ENCODE measurements at places on chromosomes 7 and 10. TPM values are rescaled to one million over a fixed set of nuclear protein-coding genes. Genes with fewer than 3 reads are reported as not detected.

The PROSER2 gene
- total RNA-seq, result 34.3 TPM

The CUBN gene
- 0.25 TPM for total RNA-seq

The AZGP1 gene
- total RNA-seq, result not detected

The TMEM140 gene
- 1.7 TPM for total RNA-seq

The SLC29A3 gene
- total RNA-seq, result 15.7 TPM

The TLX1 gene
- total RNA-seq, result not detected

The OR2A42 gene
- total RNA-seq, result not detected

The CYP3A4 gene
- not detected for total RNA-seq

The SLC26A4 gene
- total RNA-seq, result 0.12 TPM

The PRKAR1B gene
- 25.9 TPM for total RNA-seq

The OPN1SW gene
- total RNA-seq, result not detected

The KIAA1217 gene
- total RNA-seq, result 3.1 TPM

The ACSM6 gene
- not detected for total RNA-seq

The MACC1 gene
- total RNA-seq, result not detected

The SLC13A1 gene
- total RNA-seq, result not detected

The ADCY1 gene
- 2.5 TPM for total RNA-seq

The UTF1 gene
- not detected for total RNA-seq

Measured in A549 treated with DMSO at 1 μM for 4 hours (cell line).